ENCODE measurements at places on chromosomes 7 and 10. TPM values are rescaled to one million over a fixed set of nuclear protein-coding genes. Genes with fewer than 3 reads are reported as not detected.

Gene C10orf105
- 0.03 TPM for polyA plus RNA-seq

Gene CRYGN
- polyA plus RNA-seq = not detected

Gene RPA3
- 33.0 TPM for polyA plus RNA-seq

Gene TAF3
- polyA plus RNA-seq = 2.3 TPM

Data from stomach (tissue), 19 donors.